ENCODE measurements at places on chromosomes 1 and 21.
A peak's percentile ranks its signal among the peaks of the same experiment; 100 is the strongest.

DNA sequence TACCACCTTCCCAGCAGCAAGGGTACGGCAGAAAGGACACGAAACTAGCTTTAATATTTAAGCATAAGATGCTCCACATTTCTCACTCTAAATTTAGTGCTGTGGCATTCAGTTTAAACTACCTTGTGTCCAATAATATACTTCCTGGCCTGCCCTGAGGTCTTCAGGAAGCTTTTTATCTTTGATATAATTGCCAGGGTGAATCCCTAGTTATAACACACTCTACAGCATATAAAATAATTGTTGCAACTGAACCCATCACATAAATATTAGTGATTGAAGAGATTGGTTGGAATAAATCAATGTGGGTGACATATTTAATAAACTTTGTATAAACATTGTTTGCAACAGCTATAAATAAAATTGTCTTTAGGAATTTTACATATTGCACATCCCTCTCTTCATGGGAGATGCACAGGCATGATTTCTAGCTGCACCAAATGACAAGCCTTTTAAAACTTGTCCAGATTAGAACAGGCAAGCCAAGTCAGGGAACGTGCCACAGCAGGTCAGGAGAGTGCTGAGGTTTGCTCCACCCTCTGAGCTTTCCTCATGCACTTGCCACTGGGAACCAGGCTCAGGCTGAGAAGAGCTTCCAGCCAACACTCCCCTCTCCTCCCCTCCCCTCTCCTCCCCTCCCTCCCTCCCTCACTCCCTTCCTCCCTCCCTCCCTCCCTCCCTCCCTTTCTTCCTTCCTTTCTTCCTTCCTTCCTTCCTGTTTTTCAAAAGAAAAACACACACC, 623.2 kb upstream of the PKN2 start:
- no peak for DNase-seq

- DNase-seq: peak; percentile 37
Measured at GRCh38 chr1:165823552-165824268, 3.7 kb upstream of the UCK2 start.

DNA sequence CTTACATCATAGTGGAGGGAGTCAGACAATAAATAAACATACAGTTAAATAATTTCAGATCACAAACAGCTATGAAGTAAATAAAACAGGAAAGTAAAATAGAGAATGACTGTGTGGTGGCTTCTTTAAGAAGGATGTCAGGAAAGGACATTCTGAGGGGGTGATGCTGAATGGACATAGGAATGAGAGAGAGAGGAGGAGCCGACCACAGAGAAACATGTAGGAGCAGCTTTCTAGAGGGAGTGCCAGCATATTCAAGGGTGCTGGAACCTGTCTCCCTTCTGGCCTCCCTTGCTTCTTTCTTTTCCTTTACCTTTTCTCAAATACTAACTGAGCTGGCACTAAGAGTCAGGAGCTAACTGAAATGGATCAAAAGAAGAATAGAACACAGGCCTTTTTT, 20.5 kb upstream of the BCL10 start:
- no peak for DNase-seq

GRCh38 chr1:232170909-232171308, 459.0 kb downstream of the SIPA1L2 start:
- DNase-seq: no peak

DNA sequence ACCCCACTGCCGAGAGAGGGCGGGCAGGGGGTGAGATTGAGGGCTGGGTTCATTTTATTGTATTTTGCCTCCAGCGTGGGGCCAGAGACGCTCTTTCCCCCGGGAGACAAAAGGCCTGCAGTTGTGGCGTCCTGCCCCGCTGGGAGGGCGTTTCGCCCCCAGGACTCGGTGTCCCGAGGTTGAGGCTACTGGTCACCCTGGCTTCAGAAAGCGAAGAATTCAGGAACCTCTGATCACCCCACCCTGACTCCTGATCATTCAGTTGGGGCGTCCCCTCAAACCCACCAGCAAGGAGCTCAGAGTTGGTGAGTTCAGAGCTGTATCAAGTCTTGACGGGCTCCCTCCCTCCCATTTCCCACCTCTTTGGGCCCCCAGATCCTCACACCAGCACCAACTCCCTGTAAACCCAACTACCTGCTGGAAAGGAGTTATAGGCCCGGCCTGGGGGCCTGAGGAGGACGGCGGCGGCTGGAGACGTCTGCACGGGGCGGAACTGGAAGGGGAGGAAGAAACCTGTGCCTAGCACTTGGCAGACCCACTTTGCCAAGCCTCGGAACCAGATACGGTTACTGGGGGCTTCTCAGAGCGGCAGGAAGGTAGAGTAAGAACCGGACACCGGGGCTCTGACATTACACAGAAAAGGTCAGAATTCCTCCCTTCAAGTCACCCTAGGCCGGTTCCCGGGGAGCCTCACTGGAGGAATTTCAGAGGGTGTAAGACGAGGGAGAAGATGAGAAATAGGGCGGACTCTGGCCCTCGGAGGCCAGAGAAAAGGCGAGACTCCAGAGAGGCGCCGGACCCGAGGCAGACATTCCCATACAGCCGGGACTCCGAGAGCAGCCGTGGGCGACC, 761 bp upstream of the PAX7 start:
- DNase-seq: no peak

DNA sequence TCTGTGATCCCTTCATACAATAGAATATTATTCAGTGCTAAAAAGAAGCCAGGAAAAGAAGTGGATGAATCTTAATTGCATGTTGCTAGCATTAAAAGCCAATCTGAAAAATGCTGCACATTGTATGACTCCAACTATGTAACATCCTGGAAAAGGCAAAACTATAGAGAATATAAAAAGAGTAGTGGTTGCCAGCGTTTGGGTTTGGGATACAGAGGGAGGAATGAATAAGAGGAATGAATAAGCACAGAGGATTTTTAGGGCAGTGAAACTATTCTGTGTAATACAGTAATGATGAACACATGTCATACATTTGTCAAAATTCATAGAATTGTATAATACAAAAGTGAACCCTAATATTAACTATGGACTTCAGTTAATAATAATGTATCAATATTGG, 42.5 kb downstream of the GPR88 start:
- DNase-seq: no peak

- DNase-seq: no peak
Measured at GRCh38 chr21:36282568-36283230, 37.3 kb upstream of the MORC3 start.

GRCh38 chr1:31102501-31102950, 37.0 kb upstream of the PUM1 start:
- no peak for DNase-seq

DNA sequence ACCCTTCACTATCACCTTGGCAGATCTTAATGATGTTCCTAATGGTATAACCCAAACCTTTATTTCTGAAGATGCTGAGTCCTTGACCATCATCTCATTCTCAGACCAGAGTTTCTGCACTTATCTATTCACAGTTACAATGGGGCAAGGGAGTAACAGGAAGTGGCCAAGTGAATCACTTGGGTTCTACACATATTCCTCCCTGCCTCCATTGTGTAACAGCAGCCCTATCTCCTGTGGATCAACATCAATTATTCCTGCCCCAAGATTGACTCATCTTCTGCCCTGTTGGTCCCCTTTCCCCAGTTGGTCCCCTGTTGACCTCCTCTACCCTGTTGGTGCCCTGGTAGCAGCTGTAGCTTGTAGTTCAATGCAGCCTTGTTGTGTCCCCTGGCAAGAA, 10.3 kb upstream of the S100A7 start:
- no peak for DNase-seq

GRCh38 chr1:213669964-213670691, 317.6 kb upstream of the PROX1 start:
- no peak for DNase-seq

- DNase-seq: peak; percentile 71
Measured at GRCh38 chr1:115978292-115978941, 2.1 kb downstream of the SLC22A15 start.

DNA sequence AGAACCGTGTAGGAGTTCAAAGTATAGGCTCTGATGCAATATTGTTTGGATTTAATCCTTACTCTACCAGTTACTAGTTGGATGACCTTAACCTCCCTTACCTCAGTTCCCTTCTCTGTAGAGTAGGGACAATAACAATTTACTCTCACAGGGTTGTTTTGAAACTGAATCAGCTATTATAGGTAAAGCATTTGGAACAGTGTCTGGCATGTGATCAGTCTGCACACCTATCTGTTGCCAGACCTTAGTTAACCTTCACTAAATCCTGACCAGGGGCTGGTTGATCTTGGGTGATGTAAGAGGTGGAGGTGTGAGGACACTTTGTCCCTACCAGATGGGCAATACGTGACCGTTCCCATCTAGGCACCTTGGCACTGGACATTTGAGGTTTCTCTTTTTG, 106.9 kb downstream of the DDX20 start:
- DNase-seq: no peak

- DNase-seq: no peak
Measured at GRCh38 chr1:41743366-41743765, 175.4 kb downstream of the HIVEP3 start.

- DNase-seq: peak; percentile 50
Measured at GRCh38 chr1:181152892-181153633, 64.6 kb downstream of the IER5 start.

DNA sequence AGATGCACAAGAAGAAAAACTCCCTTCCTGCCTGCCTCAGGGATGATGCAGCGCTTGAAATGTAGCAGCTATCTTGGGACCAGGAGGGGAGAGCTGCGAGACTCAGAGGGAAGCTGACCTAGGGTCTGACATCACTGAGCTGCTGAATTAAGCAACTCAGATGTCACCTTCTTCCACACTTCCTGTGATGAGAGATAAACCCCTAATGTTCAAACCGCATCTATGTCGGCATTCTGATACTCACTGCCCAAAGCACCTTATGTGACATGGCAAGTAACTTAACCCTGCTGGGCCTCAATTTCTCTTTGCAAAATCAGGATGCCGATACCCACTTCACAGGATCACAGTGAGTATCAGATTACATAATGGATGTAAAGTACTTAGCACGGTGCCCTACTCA, 9.1 kb upstream of the AK2 start:
- no peak for DNase-seq

GRCh38 chr1:45785583-45785982, 17.8 kb upstream of the MAST2 start:
- DNase-seq: no peak

DNA sequence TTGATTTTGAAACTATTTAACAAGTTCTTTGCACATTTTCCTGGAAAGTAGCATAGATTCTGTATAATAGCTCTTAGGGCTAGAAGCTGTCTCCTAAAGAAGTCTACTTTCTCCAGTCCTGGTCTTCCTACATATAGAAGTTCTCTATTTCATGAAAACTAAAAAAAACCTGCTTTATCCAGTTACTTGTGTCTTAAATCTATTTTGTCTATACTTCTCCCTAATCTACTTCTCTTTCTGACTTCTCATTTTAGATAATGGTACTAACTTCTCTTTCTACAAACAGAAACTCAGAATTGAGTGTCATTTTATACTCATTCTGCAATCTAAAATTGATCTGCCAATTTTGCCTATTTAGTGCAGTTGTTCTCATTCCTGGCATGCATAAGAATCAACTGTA, 28.7 kb downstream of the PDE4B start:
- DNase-seq: no peak

- no peak for DNase-seq
Measured at GRCh38 chr1:185732951-185733350, 1.2 kb upstream of the HMCN1 start.

- no peak for DNase-seq
Measured at GRCh38 chr1:85611856-85612255, 31.3 kb downstream of the CCN1 start.

- DNase-seq: no peak
Measured at GRCh38 chr1:109901524-109902145, 9.0 kb upstream of the CSF1 start.

DNA sequence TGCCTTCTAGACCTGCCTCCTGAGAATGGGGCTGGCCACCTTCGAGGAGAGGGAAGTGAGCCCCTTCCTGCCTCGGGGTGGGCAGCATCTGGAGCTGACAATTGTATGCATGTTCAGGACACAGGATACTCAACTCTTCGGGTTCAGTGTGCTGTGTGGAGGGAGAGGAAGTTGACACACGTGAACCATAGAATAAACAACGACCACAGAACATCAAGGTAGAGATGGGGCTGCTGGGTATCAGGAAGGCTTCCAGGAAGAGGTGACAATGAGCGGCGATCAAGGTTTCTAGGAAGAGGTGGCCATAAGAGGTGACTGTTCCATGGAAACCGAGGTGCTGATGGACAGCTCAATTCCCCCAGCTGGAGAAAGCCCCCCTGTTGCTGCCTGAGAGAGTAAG, 22.0 kb downstream of the UBIAD1 start:
- DNase-seq: no peak

GRCh38 chr1:65238010-65238409, 71.3 kb upstream of the DNAJC6 start:
- no peak for DNase-seq

- DNase-seq: no peak
Measured at GRCh38 chr1:45820788-45821187, 17.4 kb downstream of the MAST2 start.

DNA sequence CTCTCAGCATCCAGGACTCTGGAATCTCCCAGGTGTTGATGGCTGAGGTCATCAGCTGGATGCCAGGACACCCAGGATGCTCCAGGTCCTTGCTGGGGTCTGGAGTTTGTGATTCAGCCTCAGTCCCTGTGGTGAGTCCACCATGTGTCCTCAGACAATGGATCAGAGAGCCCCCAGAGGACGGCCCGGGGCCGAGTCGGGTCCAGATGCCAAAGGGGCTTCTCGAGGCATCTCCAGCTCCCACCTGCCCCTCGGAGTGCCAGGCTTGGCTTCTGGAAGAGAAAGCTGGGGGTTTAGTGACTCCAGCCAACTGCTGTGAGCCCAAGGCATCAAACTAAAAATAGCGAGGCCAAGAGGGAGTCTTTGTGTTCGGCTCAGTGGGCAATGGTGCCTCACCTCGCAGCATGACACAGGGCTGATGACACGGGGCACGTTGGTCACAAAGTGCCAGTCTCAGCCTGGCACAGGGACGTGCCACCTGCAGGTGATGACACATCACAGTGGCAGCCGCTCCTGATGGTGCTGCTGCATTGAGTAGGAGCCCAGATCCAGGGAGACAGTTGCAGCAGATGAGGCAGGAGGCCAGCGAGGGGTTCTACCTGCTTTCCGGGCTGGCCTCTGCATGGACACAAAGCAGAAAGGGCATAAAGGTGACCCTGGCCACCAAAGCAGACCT, 10.6 kb downstream of the PDE9A start:
- no peak for DNase-seq

- DNase-seq: no peak
Measured at GRCh38 chr21:43369596-43370090, 57.3 kb downstream of the SIK1 start.

- no peak for DNase-seq
Measured at GRCh38 chr21:39651206-39651605, 38.5 kb downstream of the B3GALT5 start.
